Ureter (tissue), 1 donor: ENCODE measurements at places on chromosomes 4 and X.

GRCh38 chrX:118468122-118468521, 27.5 kb upstream of the DOCK11 start:
- no peak for DNase-seq

DNA sequence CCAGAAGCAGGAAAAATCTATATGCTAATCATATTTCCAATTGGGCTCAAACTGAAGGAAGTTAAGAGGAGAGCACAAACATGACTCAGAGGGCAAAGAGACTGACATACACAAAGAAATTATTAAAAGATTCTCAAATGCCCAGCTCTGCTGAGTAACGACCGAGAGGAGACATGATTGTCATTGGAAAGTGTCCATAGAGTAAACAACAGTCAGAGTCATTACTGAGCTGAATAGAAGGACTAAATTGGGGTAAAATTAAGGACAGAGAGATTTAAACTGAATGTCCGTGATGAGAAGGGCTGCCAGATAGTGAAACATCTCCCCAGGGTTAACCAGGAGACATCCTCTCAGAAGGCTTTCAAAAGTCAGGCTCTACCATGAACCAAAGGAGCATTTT, 111.2 kb upstream of the GALNT7 start:
- no peak for DNase-seq

GRCh38 chr4:3017504-3017903, 54.1 kb downstream of the GRK4 start:
- no peak for DNase-seq

GRCh38 chr4:8754634-8755589, 116.7 kb downstream of the HMX1 start:
- no peak for DNase-seq

DNA sequence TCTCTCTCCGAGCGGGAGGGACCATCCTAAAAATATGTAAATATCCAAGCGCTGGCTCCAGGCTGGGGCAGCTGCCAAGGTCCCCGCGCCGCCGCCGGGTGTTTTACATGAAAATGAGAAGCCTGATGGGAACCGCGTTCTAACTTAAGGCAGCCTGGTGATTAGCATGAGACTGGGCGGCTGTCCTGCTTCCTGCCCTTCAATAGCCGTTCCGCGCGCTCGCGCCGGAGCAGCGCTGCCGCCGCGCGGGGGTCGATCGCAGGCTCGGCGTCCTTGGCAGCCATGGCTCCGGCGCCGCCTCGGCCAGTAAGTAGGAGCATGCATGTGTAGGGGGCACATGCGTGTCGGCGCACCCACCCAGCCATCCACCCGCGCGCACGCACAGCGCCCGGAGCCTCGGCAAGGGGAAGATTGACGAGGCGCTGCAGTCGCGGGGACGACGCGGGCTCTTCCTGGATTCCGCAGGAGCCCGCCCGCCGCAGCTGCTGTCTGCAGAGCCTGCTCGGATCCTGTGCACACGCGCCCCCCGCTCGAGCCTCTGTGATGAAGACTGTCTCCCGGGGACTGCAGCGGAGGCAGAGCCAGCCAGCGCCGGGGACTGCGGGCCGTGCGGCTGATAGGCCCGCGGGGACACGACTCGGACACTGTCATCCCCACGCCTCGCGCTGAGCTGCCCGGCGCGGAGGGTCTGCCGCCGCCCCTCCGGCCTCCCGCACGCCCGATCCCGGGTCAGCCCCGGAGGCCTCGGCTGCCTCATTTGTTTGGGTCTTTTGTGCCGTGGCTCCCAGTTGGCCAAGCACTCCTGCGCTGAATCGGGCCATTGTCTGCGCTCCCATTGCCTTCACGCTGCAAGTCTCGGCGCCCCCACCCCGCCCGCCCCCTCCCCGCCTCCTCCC, 734 bp downstream of the STOX2 start:
- DNase-seq: no peak

DNA sequence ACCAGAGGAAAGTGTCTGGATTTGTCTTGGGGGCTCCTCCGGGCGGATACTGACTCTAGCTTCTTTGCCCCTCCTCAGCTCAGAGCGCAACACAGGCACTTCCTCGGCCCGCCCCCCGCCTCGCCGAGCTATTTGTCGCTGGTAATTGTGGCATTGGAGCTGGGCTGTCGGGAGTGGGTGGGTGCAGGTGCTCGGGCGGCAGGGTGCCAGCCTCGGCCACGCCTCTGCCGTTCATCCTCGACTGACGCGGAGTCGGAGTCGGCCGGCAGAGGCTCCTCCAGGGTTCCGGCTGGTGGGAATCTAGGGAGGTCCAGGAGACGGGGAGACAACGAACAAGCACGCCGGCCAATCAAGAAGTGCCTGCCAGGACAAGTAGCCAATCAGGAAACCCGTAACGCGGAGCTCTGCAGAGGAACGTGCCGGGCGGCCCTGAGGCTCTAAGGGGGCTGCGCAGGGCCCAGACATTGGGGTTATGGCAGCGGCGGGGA, 3.9 kb upstream of the SYN1 start:
- DNase-seq: peak; percentile 56

- DNase-seq: no peak
Measured at GRCh38 chr4:71609167-71609566, 174.7 kb downstream of the GC start.

DNA sequence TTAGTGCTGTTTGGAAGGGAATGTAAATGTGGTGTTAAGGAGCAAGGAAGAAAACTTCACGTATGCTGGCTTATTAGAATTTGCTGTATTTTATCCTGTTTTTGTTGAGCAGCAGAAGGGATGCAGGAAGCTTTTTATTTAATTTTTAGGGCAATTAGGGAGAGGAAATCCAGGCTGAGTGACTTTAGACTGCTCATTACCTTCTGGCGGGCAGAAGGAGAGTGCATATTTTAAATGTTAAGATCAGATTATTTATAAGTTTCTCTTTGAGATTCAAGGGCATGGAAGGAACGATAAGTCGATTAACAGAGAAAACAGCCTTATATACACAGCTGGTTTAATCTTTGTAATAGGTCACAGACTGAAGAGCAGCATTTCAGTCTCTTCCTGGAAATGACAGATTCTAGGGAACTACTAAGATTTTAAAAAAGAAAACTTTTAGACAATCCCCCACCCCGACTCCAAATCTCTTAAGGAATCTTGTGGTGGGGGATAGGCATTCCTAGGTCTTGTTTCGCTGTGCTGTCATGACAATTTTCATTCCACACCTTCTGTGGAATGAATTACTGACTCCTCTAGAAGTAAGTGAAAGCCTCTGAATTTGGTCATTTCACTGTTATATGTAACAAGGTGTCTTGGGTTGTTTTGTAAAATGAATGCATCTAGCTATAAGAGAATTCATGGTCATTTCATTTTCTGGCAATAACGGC, 402.5 kb downstream of the RAPGEF2 start:
- no peak for DNase-seq

GRCh38 chr4:152394791-152395190, 141.1 kb downstream of the FBXW7 start:
- DNase-seq: no peak

DNA sequence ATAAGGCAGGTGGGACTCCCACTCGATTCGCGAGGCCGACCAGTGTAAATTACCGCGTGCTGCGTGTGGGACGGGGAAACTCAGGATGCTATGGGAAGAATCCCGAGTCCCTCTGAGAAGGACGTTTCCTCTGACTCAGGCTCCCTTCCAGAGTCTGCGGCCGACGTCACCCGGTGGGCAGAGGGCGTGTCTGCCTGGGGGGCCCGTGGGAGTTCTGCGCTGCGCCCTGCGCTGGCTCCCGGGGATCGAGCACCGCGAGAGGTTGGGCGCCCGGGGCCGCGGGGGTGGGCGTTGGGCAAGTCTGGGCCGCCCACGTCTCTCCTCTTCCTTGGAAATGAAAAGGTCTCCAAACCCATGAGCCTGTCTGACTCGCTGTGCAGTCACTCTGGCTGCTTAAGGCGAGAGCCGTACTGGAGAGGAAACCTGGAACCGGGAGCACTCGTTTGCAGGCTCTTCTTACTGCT, 568 bp downstream of the NIPAL1 start:
- DNase-seq: peak; percentile 72

GRCh38 chrX:22351966-22352365, 79.3 kb downstream of the CBLL2 start:
- no peak for DNase-seq

DNA sequence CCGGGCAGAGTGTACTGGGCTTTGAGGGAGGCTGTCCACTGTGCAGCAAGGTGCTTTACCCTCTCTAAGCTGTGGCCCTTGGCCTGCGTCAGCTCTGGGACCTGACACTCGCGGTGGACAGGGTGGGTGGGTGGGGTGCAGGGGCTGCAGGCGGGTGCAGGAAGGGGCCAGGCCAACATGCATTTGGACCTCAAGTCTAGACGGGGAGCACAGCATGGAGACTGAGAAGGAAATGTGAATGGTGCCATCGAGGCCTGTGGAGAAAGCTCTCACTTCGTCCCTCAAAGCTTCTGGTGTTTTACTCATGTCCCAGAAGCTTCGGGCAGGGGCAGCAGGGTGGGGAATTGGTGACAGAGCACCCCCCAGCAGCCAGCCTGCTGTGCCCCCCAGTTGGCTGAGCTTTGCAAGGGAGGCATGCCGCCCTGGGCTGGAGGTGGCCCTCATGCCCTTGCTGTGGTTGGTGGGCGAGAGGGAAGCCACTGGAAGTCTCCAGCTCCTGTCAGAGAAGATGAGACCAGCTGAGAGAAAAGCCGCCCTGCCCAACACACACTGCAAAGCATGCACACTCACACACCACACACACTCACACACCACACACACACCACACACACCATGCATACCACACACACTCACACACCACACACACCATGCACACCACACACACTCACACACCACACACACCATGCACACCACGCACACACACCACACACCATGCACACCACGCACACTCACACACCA, 12.3 kb downstream of the PNMA6E start:
- DNase-seq: no peak

GRCh38 chrX:46311581-46312120, 233.6 kb downstream of the ZNF674 start:
- DNase-seq: no peak

DNA sequence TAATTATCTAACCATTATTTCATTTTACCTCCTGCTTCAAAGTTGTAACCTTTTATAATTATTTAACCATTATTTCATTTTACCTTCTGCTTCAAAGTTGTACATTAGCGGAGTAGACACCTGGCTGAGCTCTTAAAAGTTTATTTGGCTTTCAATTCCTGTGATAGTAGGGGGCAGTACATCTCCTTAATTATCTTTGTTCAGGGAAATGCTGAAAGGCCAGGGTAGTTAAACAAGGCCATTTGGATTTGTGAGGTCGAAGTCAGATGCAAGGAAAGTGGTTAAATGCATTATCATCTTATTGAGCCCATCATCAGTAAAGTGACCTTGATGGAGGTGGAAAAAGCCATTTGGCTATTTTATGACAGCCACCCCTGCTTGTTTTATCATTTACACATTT, 210.6 kb downstream of the TENM3 start:
- no peak for DNase-seq

DNA sequence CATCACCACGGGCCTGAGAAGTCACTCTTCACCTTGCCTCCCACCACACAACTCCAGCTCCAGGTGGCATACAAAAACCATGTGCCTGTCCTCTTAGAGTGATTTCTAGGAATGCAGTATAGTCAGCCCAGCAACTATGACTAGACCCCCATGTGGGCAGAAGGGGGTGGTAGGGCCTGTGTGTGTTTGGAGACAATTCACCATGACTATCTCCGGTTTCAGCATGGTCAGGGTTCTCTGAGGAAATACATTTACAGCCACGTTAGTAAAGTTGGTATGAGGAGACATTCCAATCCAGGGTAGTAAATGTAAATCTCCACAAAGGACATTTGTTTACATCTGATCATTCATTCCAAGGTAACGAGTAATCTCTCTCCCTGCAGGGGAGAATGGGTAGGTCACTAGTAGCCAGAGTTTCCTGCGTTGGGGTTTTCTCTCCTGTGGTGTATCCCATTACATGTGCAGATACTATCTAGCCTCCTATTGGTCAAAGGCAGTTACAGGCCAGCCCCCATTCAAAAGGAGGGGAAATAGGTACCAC, 4.2 kb upstream of the MTMR1 start:
- DNase-seq: no peak

DNA sequence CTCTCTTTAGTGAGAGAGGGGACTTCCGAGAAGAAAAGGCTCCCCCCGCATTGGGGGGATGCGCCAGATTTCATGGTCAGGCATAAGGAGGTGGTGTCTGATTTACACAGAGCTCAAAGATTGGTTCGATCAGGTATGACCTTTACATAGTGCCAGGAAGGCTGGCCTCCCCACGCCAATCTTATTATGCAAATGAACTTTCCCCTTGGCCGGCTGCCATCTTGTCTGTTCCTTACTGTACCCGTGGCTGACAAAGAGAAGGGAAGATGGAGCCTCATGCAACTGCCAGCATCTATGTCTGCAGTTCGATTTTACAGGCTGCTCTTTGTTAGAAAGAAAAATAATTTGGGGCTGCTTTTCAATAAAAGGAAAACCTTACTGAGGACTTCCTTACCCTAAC, 197.2 kb downstream of the GPM6A start:
- DNase-seq: no peak

DNA sequence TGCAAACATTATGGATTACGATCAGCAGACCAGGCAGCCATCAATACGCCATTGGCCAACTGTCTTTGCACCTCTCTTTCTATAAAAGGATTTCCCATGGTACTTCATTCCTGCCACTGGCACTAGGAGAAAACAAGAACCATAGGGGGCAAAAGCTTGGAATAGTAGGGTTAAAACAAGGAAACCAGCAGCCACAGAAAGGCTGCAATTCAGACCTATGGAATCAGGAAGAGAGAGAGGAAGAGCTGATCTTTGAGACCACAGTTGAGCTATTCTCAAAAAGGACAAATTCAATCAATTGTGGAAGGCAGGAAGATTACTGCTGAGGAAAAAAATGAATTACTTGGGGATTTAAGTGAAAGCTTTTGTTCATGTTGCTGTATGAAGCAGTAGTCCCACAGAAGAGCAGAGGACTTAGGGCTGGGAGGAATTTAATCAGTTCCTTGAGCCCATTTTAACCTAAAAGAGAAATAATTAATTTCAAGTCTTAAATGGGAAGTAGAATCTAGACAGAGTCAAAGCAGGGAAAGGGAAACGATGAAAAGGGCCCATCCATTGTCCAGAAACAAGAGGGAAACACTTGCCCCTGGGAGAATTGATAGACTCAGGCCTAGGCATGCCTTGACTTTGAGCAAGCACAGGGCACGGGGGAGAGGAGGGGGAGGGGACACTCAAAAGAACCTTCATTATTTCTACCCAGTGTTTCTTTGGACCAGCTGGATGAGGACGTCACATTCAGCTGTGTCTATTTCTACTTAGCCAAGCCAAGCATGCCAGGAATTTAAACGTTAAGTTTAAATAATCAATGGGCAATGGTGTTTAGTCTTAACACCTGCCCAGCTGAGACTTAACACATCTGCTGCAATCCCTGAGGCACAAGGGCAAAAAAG, 50.7 kb downstream of the SCD5 start:
- no peak for DNase-seq

GRCh38 chr4:99754756-99755155, 61.9 kb upstream of the DAPP1 start:
- DNase-seq: no peak

GRCh38 chr4:52172166-52172565, 121.1 kb downstream of the SPATA18 start:
- DNase-seq: no peak

DNA sequence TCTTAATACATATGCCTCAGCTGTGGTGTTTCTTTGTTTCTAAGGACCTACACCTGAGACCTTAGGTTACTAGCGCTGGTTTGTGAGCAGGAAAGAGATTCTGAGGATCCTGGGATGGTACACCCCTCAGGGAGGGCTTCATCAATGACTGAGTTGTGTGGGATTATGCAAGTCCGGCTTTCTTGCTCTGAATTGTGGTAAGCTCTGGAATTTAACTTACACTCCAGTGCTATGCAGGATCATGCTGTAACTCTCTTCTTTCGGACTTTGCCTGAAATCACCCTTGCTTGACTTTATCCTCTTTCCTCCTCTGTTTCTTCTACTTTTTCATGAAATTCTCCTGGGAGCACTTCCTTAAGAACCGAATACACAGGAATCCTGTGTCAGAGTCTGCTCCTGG, 431.5 kb upstream of the BOD1L1 start:
- no peak for DNase-seq
